ENCODE measurements at places on chromosomes 7 and 10. TPM values are rescaled to one million over a fixed set of nuclear protein-coding genes. Genes with fewer than 3 reads are reported as not detected.
A peak's percentile ranks its signal among the peaks of the same experiment; 100 is the strongest.

DNA sequence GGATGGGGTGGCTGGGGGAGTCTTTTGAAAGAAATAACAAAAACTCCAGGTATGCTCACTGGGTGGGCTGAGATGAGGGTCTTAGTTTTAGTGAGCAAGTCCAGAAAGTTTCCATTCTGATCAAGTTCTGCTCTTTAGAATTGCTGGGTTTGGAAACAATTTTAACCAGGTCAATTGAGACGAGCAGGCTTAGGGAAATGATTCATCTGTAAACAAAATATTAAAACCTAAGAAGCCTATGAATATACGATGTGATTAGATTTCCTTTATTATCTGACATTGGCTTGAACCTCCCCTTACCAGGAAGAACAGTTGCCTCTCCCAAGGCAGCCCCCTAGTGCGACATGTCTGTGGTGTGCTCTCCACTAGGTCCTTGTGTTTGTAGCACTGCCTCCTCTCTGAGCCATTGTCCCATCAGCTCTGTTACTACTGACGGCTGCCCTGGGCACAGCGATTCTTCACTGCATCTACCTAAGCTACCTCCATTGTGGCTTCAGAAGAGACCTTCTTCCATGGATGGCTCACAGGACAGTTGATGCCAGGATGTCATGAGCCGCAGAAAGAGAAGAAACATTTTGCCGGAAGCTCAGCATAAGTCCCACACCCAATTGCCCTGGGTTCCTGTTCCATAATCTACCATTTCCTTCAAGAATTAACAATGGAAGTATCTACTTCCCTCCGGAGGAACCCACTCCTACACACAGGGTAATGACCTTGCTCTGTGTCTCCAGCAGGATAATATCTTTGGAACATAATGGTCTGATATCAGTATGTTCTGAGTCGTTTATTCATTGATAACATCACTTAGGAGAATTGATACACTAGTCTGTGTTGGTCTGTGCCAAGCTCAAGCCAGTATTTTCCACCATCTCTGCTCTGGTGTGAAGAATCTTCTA lies 95.1 kb upstream of the ITGB1 start:
- DNase-seq = no peak

DNA sequence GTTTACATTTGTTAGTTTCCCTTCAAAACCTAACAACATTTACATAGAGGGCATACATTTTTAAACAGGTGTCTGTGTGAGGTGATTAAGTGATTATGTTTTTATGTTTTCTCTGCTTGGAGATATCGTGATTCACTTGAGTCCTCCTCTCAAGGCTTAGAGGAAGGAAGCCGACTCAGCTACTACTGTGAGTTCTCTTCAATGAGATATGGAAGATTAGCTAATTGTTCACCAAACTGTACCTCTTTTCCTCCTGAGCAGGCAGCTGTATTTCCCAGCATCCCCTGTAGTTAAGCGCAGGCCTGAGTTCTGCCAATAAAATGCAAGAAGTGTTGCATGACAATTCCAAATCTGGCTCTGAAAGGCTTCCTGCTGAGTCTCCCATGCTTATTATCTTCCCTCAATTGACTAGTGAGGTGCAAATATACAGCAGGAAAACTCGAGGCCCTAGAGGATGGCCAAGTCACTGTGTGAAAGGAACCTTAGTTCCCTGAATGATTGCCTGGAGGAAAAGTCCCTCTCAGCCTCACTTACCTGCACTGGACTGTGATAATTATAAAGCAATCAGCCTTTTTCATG lies 528.7 kb downstream of the GRM8 start:
- no peak for DNase-seq

DNA sequence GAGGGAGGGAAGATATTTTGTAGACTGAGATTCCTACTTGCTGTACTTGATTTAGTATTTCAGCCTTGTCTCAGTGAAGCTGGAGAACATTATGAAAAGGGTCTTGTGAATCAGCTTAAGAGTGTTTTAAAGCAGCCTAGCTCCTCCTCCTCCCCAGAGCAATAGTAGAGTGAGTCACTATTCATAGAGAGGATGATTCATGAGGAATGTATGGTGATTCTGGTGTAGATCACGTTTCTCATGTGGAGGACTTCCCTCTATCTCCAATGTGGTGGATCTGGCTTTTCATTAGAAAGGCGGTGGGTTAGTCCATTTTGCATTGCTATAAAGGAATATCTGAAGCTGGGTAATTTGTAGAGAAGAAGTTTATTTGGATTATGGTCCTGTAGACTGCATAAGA lies 340.1 kb upstream of the CHRM2 start:
- no peak for DNase-seq

- DNase-seq = no peak
These were observed 263.8 kb downstream of the PTEN start for GRCh38 chr10:88127269-88127668.

DNA sequence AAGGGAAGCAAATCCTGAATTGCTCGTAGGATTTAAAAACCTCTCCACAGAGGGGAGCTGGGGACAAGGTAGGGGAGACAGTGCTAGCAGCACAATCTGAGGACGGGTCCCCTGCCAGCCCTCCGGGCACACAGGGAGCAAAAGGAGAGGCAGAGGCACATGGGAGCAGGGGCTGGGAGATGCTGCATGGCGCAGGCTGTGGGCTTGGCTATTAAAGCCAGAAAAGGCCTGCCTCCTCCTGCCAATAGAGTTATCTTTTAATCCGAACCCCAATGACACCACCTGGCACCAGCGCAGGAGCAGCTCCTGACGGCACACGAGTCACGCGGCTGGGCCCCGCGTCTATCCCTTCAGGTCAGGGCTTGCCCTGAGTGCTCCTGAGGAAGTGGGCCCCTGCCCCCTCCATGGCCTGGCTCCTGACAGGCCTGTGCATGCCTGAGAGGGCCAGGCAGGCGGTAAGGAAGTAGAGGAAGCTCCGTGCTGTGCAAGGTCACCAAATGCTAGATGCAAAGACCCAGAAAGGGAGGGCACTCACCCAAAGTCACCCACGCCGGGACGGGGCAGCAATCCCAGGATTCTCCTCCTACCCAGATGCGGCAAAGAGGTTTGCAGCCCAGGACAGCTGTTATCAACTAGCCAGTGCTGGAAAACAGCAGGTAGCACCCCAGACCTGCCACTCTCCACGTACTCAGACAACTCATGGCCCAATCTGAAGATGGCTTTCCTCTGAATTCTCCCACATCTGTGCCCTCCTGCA lies 28.1 kb downstream of the DLG5 start:
- DNase-seq = no peak

DNA sequence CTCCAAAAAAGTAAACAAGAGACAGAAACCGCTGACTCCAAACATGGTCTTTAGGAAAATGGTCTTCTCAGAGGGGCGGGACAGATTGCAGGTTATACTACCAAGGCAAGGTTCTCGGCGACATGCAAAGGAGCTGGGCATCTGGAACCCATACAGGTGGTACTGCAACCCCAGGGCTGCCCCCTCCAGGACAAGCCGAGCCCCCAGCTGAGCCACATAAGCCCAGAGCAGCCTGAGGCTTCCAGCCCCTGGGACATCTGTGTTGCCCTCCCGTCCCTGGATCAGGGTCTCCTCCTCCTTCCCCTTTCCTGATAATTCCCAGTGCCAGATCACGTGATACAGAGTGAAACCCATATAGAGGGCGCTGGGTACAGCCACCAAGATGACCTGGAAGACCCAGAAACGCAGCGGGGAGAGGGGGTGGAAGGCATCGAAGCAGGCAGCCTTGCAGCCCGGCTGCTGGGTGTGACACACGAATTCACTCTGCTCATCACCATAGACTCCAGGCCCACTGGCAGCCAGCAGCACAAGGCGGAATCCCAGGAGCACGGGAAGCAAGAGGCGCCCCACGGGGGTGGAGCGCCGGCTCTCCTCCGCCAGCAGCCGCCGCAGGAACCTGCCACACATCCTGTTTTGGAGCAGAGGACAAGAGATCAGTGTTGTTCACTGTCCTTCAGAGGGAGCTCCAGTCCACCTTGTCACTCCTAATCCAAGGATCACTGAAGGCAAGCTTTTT lies at the start of gene GJC3:
Gene GJC3, minus strand, starts transcription at position 627 of the 736 bp plus-strand sequence. Its CDS starts 0 bp downstream, at position 627.
- DNase-seq = peak; percentile 35

DNA sequence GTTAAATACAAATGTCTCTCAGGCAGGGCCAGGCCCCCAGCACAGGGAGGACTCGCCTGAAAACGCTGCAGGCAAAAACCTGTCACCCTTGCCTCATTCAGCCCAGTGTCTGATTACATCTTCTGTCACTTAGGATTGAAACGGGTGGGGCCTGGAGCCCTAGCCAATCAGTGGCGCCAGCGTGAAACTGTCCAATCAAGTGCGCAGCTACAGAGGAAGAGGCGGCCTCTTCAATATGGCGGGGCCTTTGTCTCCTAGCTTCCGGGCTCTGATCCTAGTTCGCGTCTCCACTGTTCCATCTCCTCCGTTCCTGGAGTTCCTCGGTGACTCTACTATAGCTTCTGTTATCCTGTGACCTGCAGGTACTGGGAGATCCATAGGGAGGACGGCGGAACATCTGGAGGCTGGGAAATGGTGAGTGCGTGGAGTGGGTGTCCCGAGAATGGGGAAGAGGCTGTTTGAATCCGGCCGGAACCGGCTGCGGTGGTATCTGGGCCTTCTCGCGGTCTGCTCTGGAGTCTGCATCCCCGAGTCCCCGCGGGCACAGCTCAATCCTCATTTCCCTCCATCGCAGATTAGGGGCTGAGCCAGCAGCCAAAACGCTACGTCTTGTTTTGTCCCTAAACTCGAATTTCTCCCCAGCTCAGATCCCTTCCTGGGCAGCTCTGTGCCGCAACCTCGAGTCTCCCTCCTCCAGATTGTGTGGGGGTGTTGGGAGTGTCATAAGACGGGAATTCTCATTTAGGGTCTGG lies at the start of gene ZNF736:
Gene ZNF736, plus strand, starts transcription at position 222 of the 752 bp plus-strand sequence. Its CDS starts 190 bp downstream, at position 412.
- DNase-seq = peak; percentile 89

GRCh38 chr7:6385110-6385781 lies 62.5 kb downstream of the DAGLB start:
- no peak for DNase-seq

DNA sequence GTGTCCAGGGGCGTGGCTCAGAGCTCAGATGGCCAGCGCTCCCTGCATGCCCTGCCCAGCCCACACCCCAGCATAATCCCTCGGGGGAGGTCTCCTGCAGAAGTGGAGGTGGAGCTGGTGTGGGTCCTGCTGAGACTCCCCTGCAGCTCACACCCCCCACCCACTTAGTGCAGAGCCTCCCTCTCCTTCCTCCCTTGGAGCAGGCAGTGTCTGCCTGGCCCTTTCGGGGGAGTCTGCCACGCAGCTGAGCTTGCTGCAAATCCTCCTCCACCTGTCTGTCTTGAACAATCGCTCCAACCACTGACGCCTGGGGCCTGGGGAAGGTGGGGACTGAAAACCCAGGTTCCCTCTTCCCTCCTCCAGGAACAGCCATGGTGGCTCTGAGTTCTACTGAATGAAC lies 219.7 kb upstream of the PPP2R2D start:
- no peak for DNase-seq

DNA sequence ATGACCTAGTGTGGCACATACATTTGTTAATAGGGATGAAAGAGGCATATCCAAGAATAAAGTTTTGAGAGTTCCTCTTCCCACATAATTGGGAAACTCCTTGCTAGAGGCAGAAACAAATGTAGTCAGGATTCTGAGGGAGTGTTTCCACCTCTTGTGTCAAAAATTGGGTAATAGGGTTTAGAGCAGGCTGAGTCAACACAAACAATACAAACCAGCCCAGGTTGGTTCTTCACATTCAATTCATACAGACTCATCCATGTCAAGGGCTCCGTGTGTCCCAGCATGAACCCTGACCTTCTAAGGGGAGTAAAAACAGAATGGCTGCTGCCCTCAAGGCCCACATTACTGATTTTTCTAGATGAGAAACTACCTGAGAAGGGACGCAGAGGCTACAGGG lies 75.3 kb downstream of the GLI3 start:
- no peak for DNase-seq

GRCh38 chr7:38629651-38630510 lies 1.3 kb downstream of the AMPH start:
- no peak for DNase-seq

DNA sequence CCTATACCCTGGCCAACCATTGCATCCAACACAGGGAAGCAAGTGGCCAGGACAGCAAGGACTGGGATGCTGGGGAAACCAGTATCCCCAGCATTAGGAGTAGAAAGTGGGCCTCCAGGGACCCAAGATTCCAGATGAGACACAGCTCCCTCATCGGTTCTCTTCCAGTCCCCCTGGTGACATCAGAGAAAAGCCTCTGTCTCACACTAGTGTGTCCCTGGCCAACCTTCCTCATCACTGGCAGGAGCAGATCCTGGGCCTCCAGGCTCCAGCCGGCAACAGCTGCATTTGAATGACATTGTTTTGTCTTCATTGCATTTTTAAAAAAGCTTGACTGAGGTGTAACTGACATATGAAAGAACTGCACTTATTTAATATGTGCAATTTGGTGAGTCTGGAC lies 177.3 kb upstream of the LYZL2 start:
- DNase-seq = no peak

- DNase-seq = no peak
These were observed 55.2 kb downstream of the CDK6 start for GRCh38 chr7:92781117-92781720.

DNA sequence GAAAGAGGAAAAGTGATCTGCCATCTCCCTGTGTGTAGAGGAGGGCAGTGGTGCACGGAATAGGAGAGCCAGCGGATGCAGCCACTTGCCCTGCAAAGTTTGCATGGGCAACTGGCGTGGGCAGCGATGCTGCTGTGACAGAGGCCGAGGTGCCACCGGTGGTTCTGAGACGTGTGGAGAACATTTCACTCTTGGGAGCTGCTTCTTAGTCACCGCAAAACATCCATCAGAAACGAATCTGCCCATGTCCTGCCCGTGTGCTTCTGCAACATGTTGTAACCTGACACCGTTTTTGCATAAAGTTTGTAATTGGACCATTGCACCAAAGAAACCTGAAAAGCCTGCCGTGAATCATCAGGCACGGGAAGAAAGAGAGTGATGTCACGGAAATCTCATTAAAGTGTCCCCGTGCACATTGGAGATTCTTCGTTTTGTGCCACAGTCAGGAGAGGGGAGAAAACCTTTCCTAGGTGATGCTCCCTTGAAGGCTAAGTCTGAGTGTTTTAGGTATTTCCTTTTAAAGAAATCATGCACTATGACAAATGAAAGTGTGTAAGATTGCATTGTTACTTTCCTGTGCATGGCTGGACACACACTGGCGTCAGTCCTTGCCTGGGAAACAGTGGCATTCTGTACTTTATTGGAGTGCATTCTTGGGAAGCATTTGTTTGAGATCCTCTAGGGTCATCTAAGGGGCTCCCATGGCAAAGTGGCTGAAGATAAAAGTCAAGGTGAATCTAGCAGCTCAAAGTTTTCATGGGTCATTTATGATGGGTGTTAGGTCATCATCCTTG lies 302.6 kb downstream of the KLF6 start:
- DNase-seq = no peak

DNA sequence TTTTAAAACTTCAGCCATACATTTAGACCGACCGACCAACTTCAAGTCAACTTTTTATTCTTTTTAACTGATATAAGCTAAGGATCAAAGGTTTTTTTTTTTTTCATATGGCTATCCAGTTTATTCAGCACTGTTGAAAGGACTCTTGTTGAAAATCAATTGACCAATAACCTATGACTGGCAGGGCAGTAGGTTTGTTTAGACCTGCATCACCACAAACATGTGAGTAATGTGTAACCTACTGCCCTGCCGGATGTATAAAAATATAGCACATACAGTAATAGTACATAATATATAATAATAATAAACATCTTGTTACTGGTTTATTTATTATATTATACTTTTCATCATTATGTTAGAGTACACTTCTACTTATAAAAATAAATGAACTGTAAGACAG lies 434.6 kb upstream of the SEMA3A start:
- DNase-seq = no peak

Gene C10orf143
- total RNA-seq = 9.2 TPM

Gene INSIG1
- 43.0 TPM for total RNA-seq

Gene EPHB4
- 3.3 TPM for total RNA-seq

Gene ANKRD2
- total RNA-seq = not detected

Gene MAGI2
- total RNA-seq = 0.23 TPM

Gene PBLD
- total RNA-seq = 2.3 TPM

Gene FGFR2
- total RNA-seq = 0.58 TPM
